SHP77 treated with DMSO at 0.1 percent for 48 hours (cell line): ENCODE measurements at places on chromosomes 5 and 9.

- DNase-seq, result no peak
These were observed at the start of gene PTGES for GRCh38 chr9:129752900-129753729. PTGES (minus strand) TSS chr9:129753042; CDS start chr9:129753012, 30 bp downstream.

- no peak for DNase-seq
These were observed 82.5 kb downstream of the TARS1 start for GRCh38 chr5:33523208-33523771.

- no peak for DNase-seq
These were observed 34.1 kb downstream of the ACOT12 start for GRCh38 chr5:81359881-81360280.

GRCh38 chr9:82621447-82621846 lies 441.5 kb downstream of the RASEF start:
- no peak for DNase-seq
